ENCODE measurements at places on chromosomes 16 and 17.

DNA sequence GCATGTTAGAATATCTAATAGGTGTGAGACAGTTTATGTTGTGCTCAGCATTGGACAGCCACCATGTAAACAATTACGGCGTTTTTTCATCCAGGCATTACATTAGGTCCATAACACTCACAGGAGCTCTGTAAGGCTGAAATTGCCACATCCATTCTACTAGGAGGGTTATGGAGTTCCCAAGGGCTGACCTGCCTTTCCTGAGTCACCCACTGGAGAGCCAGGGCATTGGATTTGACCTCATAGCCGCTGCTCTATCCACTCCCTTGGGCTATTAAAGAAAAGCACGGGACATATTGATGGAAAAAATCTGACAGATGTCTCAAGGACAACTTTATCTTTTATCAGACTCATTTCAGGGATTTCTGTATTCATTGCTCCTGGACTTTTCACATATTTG, 306.3 kb upstream of the HSBP1 start:
- DNase-seq: no peak

GRCh38 chr17:2018716-2019510, 6.2 kb downstream of the RTN4RL1 start:
- no peak for DNase-seq

GRCh38 chr16:29900102-29900887, at the start of gene ASPHD1:
ASPHD1 (plus strand) TSS chr16:29900488; CDS start chr16:29900972, 484 bp downstream.
- peak; percentile 5 for DNase-seq

GRCh38 chr17:80598813-80599545, 54.3 kb downstream of the RPTOR start:
- no peak for DNase-seq

- DNase-seq: no peak
These were observed 27.4 kb upstream of the PAFAH1B1 start for GRCh38 chr17:2566056-2566455.

DNA sequence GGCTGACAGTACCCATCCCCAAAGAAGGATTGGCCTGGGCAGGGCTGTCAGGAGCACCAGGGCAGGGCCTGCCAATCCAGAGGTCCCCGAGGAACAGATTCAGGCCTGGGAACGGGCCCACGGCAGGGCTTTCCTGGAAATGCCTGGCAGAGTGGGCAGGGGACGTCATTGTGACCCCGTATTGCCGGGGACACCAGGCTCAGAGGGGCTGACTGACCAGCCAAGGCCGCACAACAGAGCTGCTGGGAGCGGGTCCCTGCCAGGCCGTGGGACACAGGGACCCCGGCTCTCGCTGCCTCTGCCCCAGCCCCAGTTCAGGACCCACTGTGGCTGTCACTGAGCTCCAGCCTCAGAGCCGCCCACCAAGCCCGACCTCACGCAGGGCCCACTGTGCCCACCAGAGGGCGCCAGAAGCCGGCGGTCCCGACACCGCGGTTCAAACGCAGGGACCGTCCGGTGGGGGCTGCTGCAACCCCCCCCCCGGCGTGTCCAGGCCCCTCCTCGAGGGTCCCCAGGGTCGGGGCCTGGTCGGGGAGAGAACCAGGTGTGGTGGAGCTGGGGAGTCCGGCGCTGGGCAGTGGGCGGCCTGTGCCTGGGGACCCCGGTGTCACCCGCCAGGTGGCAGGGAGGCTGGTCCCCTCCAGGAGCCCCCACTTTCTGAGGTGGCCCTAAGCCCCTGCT, 15.2 kb upstream of the SSTR5 start:
- DNase-seq: peak; percentile 57

DNA sequence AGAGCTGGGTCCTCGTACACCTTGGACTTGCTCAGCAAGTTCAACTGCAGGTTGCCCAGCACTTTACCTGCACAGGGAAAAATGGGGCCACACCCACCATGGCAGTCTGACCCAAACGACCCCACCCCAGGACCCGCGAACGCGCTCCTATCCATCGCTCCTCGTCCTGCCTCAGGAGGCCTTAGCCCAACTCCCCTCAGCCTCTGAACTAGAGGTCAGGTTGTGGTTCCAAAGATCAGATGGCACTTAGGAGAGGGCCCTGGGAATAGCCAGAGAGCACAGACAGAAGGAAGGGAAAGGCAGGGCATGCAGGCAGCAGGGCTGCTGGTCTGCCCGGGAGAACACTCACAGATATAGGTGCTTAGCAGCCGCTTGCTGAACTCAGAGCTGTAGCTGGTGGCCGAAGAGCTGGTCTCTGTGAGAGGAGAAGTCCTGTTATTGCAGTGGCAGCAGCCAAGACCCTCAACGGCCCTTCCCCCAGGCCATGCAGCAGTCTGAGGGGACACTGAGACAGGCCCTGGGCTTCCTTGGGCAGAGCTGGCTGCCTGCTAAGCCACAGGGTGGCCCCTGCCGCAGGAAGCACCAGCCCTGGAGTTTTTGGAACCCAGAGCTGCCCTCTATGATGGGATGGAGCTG, 6.9 kb downstream of the ZACN start:
- no peak for DNase-seq

DNA sequence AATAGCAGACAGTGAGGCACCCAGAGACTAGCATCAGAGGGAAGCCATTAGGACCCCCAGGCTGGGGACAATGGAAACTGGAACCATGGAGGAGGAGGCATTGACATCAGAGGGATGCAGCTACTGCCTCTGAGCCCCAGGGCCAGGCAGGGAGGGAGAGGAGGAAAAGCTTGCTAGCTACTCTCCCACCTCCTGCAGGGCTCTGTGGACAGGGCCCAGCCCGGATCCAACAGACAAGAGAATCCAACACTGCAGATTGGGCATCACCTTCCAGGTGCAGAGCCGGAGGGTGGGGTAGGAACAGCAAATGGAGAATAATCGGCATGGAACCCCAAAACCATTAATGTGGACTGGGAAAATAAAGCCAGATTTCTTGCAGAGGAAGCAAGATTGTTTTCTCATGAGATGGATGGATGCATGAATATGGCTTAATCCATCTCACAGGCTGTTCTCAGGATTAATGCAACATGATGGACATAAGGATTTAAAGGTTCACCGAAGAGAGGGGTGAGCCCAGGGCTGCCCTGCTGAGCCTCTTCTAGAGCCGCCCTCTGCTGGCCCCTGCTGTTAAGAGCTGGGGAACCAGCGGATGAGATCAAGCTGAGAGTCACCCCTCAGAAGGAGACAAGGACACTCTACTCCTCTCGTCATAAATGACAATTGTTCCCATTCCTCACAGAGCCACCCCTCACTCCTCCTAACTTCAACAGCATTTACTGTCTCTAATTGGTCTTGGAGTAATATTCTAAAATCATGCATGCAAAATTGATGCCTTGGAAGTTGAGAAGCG, 48.8 kb downstream of the DNAH3 start:
- peak; percentile 30 for DNase-seq

GRCh38 chr17:51298508-51299371, 38.4 kb downstream of the UTP18 start:
- no peak for DNase-seq

DNA sequence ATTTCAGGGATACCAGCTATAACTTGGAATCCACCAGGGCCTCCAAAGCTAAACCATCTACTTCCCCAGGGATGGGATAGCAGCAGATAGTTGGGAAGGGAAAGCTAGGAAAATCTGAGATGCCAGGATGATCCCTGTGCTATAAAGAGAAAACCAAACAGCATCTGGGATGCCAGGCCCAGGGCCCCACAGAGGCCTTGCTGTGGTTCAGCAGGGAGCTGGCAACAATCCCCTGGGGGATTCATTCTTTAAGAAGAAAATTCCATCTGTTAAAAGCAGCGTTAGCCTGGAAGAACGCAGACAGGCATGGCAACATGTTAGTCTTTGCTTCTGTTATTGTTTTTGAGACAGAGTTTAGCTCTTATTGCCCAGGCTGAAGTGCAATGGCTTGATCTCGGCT, 16.6 kb downstream of the MYO18A start:
- no peak for DNase-seq

DNA sequence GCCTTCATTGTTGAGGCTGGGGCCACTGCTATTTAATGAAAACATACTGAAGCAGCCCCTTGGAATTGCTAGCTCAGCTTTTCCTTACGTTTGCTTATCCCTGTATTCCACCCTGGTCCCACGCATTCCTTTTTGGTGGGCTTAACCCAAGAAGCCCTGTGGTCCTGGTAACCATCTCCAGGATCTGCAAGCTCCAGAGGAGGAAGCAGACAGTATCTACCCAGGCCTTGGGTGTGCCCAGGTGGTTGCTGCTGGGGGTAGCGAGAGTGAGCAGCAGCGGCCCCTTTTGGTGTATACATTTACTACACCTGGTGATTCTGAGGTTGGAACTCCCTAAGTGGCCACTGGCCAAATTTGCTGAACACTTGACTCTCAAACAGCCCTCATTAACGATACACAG, 97.7 kb downstream of the CBLN1 start:
- DNase-seq: no peak

DNA sequence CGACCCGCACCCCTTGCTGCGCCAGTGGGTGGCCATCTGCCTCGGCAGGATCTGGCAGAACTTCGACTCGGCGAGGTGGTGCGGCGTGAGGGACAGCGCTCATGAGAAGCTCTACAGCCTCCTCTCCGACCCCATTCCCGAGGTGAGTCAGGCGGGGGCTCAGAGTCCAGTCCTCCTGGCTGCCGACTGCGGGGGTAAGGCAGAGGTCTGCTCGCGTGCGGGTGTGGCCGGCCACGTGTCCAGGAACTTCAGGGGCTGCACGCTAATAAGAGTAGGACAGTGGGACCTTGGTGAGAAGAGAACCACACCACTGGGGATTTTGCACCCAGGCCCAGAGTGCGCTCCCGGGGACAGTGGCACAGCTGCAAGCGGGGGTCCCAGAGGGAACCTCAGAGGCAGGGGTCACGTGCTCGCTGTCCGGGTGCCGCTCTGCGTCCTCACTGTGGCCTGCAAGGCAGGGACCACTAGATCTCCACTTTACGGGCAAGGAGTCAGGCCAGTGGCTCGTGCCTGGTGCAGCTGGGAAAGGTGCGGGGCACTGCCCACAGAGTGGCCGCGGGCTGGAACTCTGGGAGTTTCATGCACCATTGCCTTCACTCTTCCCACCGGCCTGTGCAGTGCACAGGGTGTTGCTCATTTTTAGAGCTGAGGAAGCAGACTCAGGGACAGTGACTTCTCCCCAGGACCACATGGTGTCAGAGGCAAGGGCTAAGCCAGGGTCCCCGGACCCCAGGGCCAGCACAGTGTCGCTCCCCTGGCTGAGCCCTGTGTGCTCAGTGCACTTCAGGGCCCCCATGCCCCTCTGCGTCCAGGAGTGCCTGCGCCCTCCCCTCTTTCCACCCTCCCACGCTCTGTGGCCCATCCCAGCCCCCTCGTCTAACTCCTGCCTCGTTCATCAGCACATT, 107.6 kb upstream of the CHMP6 start:
- DNase-seq: no peak

GRCh38 chr16:65697521-65697920, 575.7 kb upstream of the CDH11 start:
- no peak for DNase-seq

- no peak for DNase-seq
These were observed 69.0 kb downstream of the KIF2B start for GRCh38 chr17:53891726-53892125.

- DNase-seq: no peak
These were observed 2.1 kb upstream of the FBXO47 start for GRCh38 chr17:38969281-38969680.

DNA sequence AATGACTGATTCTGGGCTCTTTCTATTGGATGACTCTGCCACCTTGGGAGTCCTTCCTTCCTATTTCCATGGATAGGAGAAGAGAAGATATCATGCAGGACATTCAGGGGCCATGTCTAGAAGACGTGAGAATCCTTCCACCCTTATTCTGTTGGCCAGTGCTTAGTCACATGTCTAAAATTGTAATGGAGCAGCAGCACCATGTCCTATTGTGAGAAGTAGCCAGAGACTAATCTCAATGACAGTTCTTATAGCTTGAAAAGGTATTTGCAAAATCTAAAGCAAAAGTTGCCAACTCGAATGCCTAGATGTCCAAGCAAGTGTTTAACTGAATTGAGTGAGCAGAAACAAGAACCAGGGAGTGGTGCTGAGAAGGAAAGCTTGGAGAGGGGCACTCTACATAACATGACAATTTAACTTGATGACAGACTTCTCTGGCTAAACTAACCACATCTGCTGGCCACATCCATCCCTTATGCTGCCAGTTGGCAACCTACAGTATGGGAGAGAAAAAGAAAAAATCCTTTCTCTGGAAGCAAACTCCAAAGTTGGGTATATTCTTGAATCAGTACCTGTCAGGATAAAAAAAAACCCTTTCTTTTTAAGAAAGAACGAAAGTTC, 225.7 kb downstream of the CDH13 start:
- DNase-seq: no peak

DNA sequence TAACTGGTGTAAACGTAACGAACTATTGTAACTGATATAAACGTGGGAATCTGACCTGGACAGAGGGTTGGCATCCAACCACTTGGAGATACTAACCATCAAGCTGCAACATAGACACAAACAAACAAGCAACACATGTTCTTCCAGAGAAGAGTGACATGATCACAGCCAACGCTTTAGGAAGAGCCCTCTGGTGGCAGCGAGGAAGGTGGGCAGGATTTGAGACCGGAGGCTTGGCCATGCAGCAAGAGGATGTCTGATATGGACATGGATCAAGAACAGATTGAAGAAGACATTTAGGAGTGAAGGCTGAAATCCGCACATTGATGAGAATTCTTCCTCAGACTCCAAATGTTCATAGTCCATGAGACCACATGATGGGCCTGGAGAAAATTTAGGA, 40.3 kb upstream of the TNRC6A start:
- DNase-seq: no peak

GRCh38 chr16:86448306-86448890, 61.9 kb upstream of the FOXF1 start:
- DNase-seq: no peak

DNA sequence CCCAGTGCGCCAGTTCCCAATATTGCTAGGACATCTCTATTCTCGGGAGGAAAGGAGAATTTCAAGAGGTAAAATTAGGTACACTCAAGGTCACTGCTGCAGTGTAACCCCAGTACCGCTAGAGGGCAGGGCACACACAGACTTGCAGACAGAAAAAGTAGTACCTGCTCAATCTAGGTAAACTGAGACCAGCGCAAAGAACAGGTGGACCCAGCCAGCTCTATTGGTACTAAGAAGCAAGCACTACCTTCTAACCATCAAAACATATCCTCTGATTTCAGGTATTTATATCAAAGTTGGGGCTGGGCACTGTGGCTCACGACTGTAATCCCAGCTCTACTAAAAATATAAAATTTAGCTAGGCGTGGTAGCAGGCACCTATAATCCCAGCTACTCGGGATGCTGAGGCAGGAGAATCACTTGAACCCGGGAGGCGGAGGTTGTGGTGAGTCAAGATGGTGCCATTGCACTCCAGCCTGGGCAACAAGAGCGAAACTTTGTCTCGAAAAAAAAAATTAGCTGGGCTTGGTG, 3.6 kb upstream of the WDR81 start:
- peak; percentile 62 for DNase-seq

- no peak for DNase-seq
These were observed 19.8 kb downstream of the ANKFN1 start for GRCh38 chr17:56173026-56173425.

Measured in effector memory CD8-positive, alpha-beta T cell (primary cell).